ENCODE measurements at places on chromosomes 16 and 17.

GRCh38 chr16:81127051-81127450 lies 30.9 kb upstream of the GCSH start:
- DNase-seq: peak; percentile 16

DNA sequence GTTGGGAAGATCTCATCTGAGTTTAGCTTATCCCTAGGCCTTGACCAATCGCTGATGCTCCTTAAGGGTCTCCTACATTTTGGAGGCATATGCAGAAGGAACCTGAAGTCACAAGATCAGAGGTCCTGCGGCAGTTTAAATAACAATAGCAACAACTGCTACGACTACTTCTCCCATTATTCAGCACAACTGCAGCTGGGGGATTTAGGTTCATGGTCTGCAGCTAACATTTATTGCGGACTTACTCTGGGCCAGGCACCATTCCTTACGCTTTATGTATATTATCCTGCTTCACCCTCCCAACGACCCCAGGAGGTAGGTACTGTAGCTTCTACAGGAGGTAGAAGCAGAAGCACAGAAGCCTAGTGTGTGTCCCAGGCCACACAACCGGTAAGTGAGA lies 59.5 kb downstream of the AKAP1 start:
- DNase-seq: no peak

- DNase-seq: no peak
These were observed 216.4 kb upstream of the CIBAR2 start for GRCh38 chr16:85328676-85329058.

GRCh38 chr17:77679589-77679988 lies 278.9 kb upstream of the TNRC6C start:
- DNase-seq: no peak

GRCh38 chr17:28545787-28546415 lies 6.5 kb downstream of the UNC119 start:
- DNase-seq: no peak

DNA sequence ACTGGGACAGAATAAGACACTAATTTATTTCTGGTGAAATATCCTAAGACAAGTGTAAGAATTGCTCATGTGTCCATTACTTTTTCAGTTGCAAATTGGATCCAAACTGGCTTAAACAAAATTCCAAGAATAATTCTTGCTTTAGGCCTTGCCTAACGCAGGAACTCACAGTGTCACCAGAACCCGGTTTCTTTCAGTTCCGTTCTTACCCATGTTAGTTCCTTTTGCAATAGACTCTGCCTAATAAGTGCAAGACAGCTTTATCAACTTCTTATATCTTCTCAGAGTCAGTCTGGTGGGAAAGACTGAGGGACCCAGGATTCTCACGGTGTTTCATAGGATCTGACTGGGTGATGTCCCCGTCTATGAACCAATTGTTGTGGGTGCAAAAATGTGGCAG lies 24.7 kb downstream of the GDE1 start:
- no peak for DNase-seq

GRCh38 chr17:40168262-40168832 lies 8.9 kb upstream of the RAPGEFL1 start:
- DNase-seq: peak; percentile 77

- peak; percentile 69 for DNase-seq
These were observed 3.7 kb downstream of the VEZF1 start for GRCh38 chr17:57984261-57984890.

GRCh38 chr17:51840688-51841087 lies 317.8 kb downstream of the CA10 start:
- no peak for DNase-seq

DNA sequence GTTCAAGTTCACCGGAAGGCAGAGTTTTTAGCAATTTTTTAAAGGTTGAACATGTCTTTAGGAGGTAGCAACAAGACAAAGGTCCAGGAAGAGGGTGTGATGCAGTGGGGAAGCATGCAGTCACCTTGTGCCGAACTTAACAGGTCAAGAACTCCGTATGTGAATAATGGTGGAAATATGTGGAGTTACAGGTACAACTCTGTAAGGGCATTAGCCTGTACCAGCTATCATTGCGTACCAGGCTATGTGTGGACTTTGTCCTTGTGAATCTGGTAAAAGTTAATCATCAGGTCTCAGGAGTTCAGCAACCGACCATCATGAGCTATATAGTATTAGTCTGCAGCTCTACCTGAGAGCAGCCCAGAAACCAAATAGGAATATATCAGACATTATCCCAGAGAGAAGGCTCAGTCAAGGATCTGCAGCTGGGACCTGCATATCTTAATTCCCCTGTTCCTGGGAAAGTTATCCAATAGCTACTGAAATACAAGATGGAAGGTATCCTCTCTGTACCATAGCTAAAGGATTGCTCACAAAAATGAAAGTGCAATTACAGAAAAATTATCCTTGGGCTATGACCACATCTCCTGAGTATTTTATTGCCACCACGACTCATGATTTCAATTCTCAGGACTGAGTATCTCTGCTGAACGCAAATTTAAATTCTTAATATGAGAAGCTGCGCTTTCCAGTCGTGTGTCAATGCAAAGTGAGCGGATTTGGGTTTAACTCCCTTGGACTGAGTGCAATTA lies 469.3 kb downstream of the CDH13 start:
- DNase-seq: peak; percentile 63

GRCh38 chr17:1906662-1907101 lies 76.9 kb downstream of the RPA1 start:
- peak; percentile 7 for DNase-seq

GRCh38 chr16:13779676-13780075 lies 140.3 kb upstream of the ERCC4 start:
- DNase-seq: no peak

GRCh38 chr17:46046957-46047356 lies 47.9 kb downstream of the STH start:
- peak; percentile 29 for DNase-seq

DNA sequence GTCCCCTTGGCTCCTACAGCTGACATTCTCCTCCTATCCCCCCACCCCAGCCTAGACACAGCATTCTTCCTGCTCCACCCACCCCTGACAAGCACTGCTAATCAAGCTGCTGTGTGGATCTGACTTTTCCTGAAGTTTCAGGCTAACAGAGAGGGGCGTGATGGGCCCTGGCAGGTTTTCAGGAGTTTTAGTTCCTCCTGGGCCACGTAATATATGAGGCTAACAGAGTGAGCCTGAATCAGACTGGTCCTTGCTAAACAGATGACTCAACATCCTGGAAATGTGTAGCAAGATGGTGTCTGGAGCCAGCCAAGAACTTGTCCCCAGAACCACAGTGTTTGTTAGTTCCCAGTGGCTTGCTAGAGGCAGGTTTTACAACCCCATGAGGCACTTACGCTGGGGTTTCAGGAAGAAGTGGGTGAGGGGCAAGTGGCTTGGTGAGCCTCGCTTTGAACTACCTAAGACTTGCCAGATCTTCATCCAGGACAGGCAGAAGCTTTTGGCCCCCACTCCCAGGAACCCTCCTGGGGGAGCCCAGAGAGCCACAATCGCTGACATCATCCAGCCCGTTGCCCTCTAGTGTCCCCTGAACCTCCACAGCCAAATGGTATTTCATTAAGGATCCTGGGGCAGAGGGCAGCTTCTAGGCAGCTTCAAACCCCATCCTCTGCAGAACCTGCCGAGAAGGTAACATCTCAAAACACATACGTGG lies 15.9 kb downstream of the TMEM92 start:
- peak; percentile 99 for DNase-seq

DNA sequence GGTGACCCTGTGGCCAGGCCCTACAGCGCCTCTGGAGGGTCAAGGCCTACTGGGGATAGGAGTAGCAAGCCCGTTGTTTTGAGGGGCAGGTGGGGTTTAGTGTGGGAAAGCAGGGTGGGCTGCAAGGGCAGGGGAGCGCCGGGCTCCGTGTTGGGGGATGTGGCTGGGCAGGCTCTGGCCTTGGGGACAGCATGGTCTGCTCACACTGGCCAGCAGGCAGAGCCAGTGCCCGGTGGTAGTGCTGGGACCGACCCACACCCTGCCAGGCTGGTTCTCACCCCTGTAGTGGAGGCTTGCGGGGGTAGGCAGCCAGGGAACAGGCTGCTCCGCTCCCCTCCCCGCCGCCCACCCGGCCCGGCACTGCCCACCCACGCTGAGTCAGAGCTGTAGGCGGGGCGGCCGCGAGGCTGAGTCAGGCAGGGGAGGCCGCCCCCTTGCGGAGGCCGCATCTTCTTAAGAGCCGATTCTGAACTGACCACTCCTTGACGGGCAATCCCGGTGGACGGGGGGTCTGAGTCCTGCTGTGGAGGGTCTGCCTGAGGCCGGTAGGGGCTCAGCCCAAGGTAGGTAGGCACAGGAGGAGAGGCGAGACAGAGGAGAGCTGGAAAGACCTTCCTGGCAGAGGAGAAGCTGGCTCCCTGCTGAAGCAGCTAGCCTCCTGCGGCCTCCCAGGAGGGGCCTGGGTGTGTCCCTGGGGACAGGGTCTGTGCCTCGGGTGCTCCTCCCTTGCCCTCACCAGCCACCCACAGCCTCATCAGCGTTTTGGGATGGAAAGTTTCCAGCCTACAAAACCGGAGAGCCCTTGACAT lies 62.4 kb downstream of the BAIAP2 start:
- peak; percentile 76 for DNase-seq

- DNase-seq: no peak
These were observed 28.8 kb downstream of the SYT17 start for GRCh38 chr16:19196871-19197270.

- no peak for DNase-seq
These were observed 11.6 kb downstream of the KRT33A start for GRCh38 chr17:41338961-41339485.

GRCh38 chr16:81900456-81900855 lies 110.8 kb downstream of the SDR42E1 start:
- no peak for DNase-seq

DNA sequence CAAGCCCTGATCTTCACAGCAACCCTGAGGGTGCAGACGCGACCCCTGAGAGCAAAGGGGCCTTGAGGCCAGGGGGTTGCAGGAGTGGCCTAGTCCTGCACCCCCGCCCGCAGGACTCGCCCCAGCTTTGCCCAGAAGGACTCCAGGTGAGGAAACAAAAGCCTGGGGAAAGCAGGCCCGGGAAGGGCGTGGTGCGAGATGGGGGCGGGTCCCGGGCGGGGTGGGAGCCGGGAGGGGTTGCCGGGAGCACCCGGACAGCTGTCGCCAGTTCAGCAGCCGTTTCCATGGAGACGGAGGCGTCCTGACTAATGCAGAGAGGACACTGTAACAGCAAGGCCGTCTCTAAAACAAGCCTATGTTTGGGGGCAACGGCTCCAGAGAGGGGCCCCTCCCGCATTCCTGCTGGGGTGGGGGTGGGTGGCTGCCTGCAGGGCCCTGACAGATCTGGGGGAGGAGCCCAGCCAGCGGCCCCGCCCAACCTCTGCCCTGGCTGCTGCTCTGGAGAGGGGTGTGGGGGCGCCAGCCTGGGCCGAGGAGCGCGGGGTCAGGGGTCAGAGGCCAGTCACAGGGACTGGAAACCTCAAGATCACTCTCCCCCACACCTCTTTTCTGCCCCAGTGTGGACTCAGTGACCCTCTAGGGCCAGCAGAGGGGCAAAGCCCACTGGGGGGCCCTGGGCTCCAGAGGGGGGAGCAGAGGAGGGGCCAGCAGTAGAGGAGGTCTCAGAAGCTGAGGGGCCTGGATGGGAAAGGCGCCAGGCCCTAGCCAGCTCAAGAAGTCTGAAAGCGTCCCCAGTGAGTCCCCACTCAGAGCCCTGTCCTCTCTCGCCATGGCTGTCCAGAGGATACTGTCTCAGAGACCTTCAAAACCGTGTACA lies 3.1 kb upstream of the TPPP3 start:
- peak; percentile 62 for DNase-seq

DNA sequence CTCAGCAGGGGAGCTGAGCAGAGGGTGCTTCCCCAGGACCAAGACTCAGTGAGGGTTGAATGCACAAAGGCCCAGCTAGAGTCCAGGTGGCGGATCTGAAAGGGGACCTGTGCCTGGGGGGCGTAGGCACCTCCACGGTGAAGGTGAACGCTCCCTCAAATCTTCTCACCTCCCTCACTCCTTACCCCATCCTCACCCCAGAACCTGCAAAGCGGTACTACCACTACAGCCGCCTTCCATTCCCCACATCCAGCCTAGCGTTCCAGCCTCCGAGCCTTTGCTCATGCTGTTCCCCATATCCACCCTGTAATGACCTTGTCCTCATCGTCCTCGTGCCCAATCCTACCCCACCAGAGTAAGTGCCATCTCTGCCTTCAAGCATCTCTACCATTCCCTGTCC lies 30.6 kb downstream of the TRPV3 start:
- DNase-seq: no peak

All from fibroblast of upper back skin (primary cell).